T-helper 2 cell (primary cell): ENCODE measurements at places on chromosomes 1 and 21.

DNA sequence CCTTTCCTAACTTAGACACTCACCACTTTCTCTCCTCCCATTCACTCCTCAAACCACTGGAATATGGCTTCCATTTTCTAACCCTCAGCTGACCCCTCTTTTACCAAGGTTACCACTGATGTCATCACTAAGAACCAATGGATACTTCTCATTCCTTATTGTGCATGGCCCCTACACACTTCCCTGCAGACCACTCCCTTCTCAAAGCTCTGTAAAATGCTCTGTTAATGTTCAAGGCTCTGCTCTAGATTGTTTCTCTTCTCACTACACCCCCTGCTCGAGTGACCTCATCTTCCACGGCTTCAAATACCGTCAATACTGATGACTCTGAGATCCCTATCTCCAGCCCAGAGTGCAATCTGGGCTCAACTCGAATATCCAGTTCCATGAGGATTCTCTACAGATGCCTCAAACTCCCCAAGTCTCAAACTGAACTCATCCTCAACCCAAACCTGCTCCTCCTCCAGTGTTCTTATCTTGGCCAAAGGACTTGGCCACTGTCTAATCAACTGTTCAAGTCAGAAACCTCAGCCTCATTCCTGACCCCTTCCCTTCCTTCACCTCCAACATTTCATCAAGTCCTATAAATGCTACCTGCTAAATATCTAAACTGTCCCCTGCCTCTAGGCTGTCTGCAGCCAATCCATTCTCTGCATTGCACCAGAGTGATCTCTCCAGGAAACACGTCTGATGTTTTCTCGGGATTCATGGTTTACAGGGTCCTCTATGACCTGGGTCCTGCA, 41.3 kb upstream of the BMP8B start:
- no peak for DNase-seq

- DNase-seq = no peak
Measured at GRCh38 chr1:5906966-5907365, 85.3 kb downstream of the NPHP4 start.

DNA sequence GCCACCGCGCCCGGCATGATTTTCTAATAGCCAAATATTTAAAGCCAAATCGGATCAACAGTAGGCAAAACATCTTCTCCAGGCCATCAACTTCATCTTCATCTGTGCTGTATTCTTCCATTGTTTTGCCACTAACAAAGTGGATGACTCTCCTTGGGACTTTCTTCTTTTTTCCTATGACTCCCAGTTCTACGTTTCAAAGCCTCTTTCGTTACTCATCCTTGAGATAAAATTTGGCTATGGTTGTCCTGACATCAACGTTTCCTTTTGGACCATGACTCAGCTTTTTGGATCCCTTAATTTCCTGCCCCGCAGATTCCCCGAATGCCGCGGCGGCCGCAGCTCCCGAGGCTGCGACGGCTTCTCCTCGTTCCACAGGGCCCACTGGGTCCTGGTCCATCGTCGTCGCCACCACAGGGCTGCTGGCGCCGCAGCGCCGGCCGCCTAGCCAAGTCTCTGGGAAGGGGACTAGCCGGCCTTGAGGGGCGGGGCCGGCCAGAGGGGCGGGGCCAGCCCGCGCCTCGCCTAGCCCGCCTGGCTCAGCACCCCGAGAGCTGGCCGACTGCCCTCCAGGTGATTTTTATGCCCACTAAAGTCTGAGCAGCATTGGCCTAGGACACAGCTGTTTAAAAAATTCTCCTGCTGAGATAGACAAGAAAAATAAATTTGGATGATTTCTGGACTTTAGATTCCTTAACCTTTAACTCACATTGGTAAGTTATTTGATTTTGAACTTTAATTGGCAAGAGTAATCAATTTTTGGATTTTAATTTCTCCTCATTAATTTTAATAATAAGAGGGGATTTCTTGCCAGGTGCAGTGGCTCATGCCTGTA, 93.9 kb downstream of the ADCY10 start:
- DNase-seq = no peak

DNA sequence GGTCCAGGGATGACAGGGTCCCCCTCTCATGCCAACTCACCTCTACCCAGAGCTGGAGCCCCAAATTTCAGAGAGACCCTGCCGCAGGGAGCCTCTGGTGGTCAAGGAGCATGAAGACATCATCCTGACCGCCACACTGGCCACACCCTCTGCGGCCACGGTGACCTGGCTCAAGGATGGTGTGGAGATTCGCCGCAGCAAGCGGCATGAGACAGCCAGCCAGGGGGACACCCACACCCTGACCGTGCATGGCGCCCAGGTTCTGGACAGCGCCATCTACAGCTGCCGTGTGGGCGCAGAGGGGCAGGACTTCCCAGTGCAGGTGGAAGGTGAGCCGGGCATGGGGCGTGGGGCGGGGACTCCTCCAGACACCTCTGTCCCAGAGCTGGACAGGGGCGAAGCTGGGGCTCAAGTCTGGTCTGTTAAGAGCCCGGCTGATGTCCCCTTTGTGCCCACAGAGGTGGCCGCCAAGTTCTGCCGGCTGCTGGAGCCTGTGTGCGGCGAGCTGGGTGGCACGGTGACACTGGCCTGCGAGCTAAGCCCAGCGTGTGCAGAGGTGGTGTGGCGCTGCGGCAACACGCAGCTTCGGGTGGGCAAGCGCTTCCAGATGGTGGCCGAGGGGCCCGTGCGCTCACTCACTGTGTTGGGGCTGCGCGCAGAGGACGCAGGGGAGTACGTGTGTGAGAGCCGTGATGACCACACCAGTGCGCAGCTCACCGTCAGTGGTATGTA, 66.0 kb downstream of the OBSCN start:
- no peak for DNase-seq

- no peak for DNase-seq
Measured at GRCh38 chr1:150566589-150567340, 12.6 kb downstream of the MCL1 start.
